ENCODE measurements at places on chromosomes 2 and 18.

DNA sequence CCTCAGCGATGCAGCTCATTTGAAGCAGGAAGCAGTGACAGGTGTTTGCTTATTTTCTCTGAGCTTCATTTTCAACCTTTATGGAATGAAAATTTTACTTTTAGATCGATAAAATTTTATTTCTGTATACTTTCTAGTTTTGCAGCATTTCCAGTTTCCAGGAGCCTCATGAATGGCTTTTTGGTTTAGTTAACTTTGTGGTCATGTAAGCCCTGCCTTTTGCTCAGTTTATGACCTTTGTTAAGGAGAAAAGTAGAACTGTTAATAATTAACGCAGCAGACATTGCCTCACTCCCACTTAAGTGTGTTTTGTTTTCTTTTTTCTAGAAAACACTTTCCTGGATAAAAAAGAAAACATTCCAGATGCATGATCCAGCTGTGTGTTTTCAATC, 4.4 kb upstream of the FARP2 start:
- DNase-seq = no peak

GRCh38 chr18:36187826-36188721, 777 bp downstream of the MOCOS start:
- DNase-seq = no peak

- DNase-seq = no peak
Observed at GRCh38 chr2:180949896-180950295, 30.5 kb upstream of the UBE2E3 start.

GRCh38 chr2:237791977-237792727, 6.4 kb upstream of the RBM44 start:
- no peak for DNase-seq

- DNase-seq = no peak
Observed at GRCh38 chr18:71028285-71028762, 739.5 kb downstream of the SOCS6 start.

DNA sequence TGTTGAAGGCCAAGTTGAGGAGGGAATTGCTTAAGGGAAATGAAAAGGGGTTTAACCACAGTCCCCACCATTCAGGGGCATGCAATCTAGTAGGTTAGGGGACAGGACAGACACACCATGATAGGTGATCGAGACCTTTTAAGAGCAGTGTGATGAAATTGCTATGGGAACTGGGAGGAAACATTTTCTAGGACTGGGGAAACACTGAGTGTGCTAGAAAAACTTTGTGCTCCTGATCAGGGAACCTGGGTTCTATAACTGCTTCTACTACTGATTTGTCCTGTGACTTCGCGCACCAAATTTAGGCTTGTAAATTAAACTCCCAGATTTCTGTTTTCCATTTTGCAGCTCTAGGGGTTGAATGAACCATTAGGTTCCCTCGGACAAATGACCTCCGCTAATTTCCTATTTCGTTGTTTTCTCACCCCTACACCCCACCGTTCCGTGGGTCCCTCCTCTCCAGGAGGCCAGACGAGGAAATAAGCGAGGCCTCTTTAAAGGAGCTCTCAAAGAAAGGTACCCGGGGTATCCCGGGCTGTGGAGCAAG, 371 bp upstream of the LCLAT1 start:
- no peak for DNase-seq

GRCh38 chr2:144230033-144230432, 289.9 kb downstream of the ZEB2 start:
- no peak for DNase-seq

DNA sequence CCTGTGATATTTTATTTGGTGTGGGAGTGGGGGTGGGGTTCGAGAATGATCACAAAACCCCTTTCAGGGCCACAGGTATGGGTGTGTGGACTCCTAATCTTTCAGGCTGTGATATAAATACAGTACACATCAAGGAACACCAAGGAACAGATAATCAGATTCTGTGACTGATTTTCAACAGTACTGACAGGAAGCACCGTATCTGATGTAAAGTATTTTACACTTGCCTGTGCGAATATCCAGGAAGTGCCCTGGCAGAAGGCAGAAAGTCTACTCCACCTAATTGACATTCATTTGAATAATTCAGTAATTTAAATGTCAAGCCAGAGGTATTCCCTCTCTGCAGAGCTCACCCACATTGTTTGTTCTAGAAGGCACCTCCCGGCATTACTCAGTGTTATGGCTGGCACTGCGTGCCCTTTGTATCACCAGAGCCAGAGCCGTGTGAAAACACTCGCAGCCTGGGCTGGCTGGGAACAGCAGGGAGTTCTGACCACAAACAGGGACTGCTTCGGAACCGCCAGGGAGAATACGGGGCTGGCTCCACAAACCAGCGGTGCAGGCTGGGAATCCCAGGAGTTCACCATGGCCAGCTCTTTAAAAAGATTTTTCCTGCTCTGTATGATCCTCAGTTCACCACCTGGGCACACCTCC, 91.8 kb downstream of the ACVR1 start:
- no peak for DNase-seq
